ENCODE measurements at places on chromosomes 16 and 17.

DNA sequence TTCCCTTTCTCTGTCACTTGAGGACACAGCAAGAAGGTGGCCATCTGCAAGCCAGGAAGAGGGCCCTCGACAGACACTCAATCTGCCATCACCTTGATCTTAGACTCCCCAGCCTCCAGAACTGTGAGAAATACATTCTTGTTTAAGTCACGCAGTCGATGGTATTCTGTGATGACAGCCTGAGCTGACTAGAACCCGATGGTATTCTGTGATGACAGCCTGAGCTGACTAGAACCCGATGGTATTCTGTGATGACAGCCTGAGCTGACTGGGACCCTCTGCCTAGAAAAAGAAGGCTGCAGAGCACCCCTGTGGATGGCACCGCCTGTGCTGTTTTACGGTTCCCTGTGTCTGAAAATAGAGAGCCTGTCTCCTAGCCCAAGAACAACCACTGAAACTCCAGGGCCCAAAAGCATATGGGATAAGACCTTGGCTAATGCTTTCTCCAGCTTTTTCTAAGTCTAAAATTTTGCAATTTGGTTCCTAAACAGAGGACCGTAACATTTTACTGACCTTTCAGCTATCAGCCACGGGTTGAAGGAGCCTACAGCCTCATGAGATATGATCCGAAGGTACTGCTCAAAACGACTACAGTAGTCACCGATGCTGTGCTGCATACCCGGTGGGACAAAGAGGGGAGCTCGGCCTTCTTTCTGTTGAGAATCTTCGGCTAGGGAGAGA is 33.1 kb upstream of the PITPNM3 start:
- DNase-seq = no peak

DNA sequence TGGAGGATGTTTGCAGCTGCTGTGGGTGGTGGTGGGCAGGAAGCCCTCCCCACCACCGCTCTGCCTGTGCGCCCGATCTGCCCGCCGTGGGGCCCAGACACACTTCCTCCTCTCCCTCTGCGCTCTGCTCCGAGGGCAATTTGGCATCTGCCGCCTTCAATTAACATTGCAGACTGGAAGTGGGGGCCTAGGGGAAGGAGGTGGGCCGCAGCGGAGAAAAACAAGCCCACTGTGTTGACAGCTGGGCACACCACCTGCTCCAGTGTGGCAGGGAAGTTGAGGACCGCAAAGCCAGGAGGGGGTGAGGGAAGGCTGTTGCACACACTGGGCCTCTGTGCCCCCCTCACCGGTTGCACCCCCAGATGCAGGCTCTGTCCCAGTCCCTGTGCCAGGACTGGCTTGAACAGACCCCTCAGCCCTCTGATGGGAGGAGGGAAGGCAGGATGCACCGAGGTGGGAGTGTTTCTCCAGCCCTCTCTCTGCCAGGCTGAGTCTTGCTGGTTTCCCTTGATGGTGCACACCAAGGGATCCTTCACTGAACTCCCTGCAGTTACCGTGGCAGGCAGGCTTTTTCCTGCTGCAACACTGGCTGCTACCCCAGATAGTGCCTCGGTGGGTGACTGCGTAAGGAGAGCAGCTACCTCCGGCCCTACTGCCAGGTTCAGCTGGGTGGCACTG is 72.8 kb upstream of the MED9 start:
- no peak for DNase-seq

GRCh38 chr16:68599586-68599985 is 45.5 kb upstream of the CDH3 start:
- DNase-seq = no peak

- no peak for DNase-seq
Observed at GRCh38 chr17:7704601-7705268, at the start of gene EFNB3. TSS of gene EFNB3 (plus strand) at chr17:7705202. CDS start at chr17:7705599, 397 bp downstream.

DNA sequence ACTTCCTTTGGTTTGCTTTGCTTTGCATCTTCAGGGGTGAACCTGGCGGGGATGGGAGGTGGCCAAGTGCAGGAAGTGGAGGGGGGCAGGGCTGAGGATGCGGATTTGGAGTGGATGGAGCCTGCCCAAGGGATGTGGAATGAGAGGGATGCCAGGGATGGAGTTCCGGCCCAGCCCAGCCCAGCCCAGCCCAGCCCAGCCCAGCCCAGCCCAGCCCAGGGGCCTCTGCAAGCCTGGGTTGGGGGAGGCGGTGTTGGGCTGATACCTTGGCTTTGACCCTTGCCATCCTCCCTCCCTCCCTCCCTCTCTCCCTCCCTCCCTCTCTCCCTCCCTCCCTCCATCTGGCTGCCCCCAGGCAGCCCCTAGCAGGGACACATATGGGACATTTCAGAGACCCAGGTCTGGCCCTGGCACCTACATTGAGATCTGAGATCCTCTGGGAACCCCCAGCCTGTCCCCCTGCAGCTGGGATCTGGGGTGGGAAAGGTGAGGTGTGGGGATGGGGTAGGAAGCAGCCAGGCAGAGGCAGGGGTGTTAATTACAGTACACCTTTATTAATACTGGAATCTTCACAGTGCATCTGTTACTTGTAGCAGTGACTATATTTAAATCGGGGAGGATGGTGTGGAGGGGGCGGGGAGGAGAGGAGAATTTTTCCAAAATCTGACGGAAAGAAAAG is 14.5 kb downstream of the IL34 start:
- no peak for DNase-seq

- DNase-seq = no peak
Observed at GRCh38 chr16:12507366-12507765, 296.3 kb downstream of the CPPED1 start.

DNA sequence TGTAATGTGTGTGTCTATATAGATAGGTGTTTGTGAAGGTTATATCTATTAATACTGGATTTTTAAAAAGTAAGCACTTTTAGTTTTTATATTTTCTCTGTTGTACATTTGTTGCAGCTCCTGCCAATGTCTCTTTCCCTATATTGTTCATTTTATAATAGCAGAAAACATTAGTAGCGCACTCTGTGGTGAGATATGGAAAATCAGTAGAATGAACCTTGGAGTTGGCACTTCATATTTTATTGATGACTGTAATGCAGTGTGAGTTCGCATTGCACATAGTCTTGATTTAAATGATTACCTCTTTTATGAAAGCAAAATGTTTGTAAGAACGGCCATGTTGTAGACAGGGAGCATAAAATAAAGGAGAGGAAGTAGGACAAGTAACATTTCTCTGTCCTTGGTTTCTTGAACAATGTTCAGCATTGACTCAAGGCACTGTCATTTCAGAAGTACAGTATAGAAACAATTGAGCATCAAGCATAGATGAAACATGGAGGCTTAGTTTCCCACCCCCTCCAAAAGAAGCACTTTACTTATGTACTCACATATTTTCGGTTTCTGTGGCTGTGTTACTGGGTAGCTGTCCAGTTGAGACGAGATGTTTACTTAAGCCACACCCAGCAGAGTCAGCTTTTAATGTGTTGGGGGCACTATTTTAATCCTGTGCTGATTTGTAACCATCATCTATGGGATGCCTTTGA is 74.0 kb downstream of the TANC2 start:
- peak; percentile 17 for DNase-seq

- DNase-seq = no peak
Observed at GRCh38 chr17:8846768-8847211, 20.7 kb downstream of the PIK3R6 start.

DNA sequence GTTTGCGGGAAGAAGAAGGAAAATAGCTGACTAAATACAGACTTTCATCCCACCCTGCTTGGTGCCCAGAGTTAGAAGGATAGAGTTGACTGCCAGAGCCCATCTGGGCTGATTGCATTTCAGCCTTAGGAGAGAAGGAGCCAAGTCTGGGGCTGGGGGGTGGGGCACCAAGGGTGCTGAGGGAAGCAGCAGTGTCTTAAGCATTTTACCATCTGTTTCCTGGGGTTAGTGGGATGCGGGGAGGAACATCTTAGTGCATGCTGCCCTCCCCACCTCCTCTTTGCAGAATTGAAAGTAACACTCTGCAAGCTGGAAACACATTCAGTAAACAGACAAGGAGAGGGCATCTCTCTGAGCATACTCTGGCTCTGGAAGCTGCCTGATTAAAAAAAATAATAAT is 1.5 kb upstream of the ARL5C start:
- DNase-seq = no peak

DNA sequence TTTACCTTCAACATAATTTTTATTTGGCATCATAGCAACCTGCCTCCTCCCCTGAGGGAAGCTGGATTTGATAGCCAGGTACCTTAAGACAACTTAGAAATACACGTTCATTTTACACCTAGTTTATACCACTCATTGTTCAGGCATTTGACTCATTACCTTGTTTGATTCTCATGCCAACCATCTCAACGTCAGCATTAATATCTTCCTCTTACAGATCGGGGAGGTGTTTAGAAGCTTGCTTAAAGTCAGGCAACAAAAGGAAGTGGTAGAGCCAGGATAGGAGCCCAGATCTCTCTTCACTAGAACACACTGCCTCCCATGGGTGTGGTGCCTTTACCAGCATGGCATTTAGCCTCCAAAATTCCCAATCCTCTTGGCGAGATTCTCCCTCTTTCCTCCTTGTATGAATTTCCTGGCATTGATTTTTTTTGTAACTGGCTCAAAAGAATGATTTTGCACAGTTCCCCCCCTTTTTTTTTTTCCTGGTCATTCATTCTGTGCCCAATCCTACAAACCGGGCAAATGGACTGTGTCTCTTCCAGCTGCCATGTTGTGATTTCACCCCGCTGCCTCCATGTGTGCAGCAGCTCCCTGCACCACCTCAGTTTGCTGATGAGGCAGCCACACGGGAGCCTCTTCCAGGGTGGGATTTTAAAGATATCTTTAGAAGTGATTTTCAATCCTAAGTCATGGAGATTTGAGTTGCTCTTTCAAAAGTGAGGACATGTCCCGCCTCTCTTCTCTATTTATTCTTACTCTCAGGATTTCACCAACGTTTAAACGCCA is 383.6 kb downstream of the UTP18 start:
- no peak for DNase-seq

GRCh38 chr16:21937336-21937829 is 15.8 kb upstream of the UQCRC2 start:
- DNase-seq = no peak

DNA sequence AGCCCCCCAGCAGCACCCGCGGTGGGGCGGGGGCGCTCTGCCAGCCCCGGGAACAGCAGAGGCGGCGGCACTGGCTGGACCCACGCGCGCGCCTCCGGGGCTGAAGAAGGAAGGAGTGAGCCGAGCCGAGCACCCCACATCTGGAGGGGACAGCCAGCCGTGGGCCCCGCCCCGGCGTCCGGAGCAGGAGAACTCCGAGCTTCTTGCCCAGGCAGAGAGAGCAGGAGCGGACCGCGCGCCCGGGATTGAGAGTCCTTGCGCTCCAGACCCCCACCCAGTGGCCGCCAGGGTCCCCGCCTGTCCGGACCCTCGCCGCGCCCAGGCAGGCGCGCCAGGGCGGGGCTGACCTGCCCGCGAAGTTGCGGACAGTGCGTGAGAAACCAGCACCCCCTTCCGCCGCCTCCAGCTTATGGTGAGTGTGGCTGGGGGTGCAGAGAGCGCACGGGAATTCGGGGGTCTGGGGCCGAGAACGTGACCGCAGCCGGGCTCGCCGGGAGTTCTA is 921.9 kb upstream of the EEF2KMT start:
- no peak for DNase-seq

DNA sequence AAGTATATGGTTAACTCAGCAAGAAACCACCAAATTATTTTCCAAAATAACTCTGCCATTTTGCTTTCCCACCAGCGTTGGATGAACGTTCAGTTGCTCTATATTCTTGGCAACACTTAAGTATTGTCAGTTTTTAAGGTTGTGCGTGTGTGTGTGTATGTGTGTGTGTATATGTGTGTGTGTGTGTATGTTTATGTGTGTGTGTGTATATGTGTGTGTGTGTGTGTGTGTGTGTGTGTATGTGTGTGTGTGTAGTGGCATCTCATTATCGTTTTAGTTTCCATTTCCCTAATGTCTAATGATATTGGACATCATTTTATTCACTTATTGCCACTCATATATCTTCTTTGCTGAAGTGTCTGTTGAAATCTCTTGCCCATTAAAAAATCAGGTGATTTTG is 11.2 kb upstream of the SMTNL2 start:
- DNase-seq = no peak

- DNase-seq = no peak
Observed at GRCh38 chr17:27928587-27928986, 35.4 kb upstream of the LYRM9 start.

DNA sequence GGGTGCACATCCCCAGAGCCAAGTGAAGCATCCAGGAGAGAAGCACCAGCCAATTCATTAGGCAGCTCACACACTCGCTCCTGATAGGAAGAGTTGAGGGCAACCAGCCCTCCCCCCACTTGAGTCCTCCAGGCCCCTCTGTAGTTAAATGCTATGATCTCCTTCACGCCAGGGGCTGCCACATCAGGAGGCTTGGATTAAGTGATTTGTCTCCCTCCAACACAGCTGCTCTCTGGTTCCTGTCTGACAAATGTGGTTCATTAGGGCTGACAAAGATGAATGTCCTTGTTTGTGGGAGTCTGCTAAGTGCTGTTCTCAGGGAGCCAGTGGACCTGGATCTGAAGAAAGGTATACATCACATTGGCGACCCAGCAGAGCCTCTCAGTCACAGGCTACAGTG is 94.5 kb upstream of the WSCD1 start:
- no peak for DNase-seq

- no peak for DNase-seq
Observed at GRCh38 chr17:9941305-9941704, 36.2 kb upstream of the RCVRN start.

DNA sequence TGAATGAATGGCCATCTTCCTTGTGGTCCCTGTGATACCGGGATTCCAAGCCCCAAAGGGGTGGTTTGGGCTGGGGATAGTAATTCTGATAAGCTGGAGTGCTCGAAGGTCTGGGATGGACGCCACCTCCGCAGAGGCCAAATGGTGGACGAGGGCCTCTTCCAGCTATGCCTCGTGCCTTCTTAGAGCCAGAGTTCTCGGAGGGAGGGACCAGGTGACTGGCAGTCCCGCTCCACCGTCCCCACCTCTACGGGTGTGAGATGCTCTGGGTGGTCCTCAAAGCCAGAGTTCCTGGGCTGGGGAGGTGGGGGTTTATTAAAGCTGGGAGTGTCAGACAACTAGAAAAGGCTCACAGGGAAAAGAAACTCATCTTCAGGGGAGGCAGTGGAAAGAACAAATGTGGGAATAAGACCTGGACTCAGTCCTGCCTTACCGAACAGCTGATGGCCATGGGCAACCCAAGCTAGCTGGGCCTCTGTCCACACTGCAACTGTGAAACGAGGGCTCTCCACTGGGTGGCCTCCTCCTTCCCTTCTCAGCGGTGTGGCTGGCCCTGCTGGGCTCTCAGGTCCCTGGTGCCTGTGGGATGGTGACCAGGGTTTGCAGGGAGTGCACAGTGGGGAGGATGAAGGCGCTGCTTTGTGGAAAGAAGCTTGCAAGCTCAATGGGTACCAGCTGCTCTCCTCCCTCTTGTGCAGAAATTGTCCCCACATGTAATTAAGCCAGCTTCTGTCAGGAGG is 75.2 kb downstream of the N4BP1 start:
- DNase-seq = no peak

DNA sequence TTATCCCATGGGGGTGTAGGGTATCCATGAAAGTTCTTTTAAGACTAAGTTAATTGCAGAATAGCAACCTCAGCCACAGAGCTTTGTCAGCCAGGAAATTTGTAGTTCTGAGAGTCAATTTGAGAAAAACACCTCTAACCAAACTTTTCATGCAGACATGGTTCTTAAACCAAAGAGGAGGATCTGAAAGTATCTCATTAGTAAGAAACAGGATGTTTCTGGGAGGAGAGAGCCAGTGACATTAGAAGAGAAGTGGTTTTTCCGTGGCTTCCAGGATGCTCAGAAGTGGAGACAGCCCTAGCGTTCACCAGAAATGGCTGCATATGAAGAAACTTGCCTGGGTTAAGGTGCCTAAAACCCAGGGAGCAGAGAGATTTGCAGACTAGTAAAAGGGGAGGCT is 7.9 kb downstream of the GNAO1 start:
- no peak for DNase-seq

Data from AG04449 (cell line).